Right renal pelvis (tissue), 4 donors: ENCODE measurements at places on chromosomes 3 and 15. TPM values are rescaled to one million over a fixed set of nuclear protein-coding genes. Genes with fewer than 3 reads are reported as not detected.

DNA sequence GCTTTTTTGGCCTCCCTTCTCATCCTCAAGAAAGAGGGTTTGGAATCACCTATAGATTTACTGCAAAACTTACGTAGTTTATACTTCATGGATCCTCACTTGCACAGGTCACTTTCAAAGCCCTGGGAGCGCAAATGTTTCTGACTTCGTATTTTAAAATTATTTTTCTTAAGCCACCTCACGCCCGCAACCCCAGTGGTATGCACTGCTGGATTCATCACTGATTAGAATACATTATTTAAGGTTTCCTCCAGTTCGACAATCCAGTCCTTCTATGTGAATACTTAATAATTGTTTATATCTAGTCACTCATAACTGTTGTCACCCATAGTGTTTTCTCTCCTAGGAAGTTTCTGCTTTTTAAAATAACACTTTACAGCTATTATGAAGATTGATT, 339.9 kb downstream of the CHL1 start:
- DNase-seq, result no peak

DNA sequence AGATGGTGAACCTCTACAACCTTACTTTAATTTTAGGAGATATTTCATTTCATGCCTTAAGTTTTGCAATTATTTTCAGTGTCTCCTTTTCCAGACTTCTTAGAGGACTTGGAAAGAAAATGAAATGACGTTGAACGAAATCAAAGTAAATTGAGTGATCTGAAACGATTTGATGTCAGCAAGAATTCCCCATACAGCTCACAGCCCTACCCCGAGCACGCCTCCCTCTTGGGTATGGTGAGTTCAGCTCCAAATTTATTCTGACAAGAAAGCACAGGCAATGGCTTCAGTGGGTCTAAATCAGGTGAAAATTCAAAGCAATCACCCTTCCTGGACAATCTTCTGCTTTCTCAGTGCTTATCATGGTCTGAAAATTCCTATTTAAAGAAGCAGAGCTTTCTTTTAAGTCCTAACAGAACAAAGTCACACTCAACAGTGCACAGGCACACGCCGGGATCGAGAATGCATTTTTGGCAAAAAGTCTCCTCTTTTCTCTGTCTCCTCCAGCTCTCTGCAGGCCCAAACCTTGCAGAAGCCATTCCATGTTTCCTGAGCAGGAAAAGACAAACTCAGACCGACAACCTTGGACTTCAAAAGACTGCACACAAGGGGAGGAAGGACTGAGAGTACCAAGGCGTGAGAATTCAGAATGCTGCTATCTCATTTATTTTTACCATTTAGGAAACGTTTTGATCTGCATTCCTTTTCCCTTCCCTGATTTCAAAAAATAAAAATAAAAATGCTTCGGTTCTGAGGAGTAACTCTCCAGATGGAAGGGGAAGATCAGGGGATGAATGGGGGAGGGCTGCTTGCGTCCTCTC, 72.0 kb downstream of the CCNL1 start:
- no peak for DNase-seq

DNA sequence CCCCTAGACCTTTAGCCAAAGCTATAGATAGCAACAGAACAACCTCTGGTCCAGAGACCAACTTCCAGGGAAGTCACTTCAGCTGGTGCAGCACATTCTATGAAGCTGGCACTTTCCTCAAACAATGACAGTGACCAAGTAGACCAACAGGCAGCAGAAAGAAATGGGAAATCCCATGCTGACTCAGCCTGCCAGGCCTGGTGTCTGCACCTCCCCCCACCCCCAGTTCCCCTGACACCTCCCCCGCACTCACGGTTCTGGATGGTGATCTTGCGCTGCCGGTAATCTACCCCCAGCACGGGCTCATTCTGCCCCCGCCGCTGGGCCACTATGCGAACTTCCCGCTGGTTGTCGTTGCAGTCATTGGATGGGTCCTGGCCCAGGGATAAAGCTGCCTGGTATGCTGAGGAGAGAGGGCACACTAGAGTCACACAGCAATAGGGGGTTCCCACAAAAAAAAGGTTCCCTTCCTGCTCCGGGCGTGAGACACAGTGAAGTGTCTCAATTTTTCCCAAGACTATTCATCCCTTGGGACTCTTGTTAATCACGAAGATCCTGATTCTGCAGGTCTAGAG, 17.0 kb downstream of the ILDR1 start:
- DNase-seq, result no peak

DNA sequence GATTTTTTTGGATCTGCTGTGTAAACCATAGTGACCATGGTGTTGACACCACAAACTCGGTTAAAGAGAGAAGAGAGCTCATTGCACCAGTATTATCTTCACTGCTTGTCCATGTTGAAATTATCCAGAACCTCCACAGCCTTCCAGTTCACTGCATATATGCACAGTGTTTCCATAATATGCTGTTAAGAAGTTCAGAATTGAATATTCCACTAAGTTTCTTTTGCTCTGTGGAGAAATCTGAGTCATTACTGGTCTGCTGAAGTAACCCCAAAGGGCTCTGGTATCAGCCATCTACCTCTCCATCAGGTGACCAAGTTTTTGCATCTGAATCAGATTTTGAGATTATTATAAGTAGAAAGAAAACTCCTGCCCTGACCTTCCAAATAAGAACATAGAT, 143.5 kb downstream of the LRRC3B start:
- DNase-seq, result no peak

DNA sequence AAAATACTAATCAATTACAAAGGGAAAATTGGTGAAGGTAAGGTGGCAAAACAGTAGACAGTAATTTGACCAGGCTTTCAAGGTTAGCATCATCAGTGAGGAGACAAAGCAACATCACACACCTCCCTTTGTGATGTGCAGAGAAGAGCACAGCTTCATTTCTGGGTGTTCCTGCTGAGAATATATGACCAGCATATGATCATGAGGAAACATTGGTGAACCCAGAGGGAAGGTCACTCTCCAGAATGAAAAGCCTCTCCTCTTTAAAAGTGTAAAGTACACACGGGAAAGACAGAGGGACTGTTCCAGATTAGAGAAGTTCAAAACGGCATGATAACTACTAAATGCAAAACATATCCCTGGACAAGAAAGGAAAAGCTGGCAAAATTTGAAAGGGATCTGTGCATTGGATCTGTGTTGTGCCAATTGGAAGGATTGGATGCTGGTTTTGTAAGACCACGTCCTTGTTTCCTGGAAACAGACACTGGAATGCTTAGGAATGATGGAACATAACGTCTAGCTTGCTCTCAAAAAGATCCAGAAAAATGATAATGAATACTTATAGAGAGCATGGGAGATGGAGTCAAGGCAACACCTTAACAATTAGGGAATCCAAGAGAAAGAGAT, 80.6 kb upstream of the MITF start:
- DNase-seq, result no peak

- no peak for DNase-seq
These were observed 39.3 kb downstream of the OSTN start for GRCh38 chr3:191238321-191238817.

The LRRN1 gene
- polyA plus RNA-seq, result 20.1 TPM

- no peak for DNase-seq
These were observed 7.7 kb downstream of the ITIH1 start for GRCh38 chr3:52784931-52785590.

The C3orf85 gene
- polyA plus RNA-seq, result 18.1 TPM

- DNase-seq, result no peak
These were observed 4.3 kb downstream of the SIDT1 start for GRCh38 chr3:113536627-113537101.

DNA sequence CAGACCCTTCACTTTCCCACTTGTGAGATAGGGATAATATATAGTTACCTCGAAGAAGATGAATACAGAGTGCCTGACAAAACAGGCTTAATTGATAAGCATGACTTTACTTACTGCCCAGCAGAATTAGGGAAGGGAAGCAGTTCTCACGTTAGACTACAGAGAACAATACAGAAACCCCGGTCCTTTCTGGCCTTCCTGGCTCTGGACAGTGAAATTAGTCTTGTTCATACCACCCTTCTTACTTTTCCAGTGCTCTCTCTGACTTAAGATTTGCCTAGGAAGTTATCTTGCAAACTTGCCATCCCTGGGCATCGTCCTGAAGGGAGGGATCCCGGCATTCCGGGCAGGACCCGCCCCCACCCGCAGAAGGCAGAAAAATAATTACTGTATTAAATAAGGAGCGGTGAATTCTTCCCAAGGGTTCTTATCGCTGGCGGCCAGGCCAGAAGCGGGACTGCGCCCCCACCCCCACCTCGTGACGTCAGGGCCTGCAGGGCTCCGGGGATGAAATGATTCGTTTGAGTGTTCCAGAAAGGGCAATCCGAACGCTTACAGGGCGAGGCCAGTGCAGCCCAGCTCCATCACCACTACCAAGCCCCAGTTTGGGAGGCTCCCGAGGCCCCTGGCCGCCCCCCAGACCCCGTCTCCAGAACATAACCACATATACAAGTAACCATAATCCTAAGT, 8.4 kb downstream of the SOX2 start:
- DNase-seq, result no peak

- DNase-seq, result no peak
These were observed 626.1 kb downstream of the CADM2 start for GRCh38 chr3:85584779-85585356.

DNA sequence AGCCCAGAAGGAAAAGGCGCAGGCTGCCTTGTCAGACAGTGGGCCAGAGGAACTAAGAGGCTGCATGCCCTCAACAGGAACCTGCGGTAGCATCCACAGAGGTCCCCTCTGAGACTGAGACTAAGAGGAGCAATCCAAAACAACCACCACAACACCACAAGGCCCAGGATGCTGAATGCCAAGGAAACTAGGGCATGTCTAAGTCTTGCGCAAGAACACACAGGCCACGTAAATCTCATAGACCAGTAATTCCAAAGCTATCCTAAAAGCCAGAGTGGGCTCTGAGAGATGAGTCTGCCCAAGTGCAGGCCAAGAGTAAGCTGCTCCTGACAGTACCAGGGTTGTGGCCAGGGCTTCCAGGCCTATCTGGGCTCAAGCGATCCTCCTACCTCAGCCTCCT, 12.9 kb downstream of the MON1A start:
- no peak for DNase-seq

DNA sequence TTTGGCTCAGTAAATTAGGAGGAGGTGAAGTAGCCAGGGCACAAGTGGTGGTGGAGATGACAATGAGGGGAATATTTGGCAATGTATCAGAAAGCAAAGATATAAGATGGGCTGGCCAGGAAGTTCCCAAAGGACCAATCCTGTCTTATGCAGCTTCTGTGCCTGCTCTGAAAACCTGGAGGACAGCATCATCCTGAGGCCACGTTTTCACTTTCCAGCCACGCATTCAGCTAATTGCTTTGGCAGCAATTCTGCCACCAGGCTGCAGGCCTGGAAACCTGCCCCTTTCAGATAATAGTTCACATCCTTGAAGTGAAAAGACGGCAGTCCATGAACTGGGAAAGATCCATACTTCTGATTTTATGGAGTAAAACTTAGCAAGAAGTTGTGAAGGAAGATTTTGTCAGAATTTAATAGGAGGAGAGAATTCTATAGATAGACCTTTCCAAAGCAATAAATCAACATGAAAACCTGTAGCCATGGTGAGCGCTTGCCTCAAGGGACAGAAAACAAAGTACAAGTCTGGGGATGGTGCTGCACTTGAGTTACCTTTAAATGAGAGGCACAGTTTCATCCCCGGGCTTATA, 682.5 kb downstream of the GRM7 start:
- DNase-seq, result no peak

The EDEM1 gene
- 20.7 TPM for polyA plus RNA-seq

GRCh38 chr15:85383470-85384148, 3.2 kb downstream of the AKAP13 start:
- no peak for DNase-seq

DNA sequence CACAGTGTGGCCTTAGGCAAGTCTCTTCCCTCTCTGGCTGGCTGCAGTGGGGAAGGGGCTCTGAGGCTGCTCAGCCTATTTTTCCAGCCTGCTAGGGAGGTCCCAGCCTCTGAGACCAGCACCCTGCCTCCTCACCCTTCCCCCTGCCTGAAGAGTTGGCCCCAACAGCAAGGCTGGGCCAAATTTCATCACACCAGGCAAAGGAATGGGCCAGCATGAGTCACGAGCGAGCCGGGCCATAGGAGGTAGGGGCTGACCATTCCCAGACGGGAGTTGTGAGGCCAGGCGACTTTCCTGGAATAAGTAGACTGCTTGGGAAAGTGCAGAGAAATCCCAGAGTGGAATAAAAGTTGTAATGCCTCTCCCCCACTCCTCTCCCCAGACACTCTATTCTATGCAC, 5.7 kb upstream of the FBLN2 start:
- no peak for DNase-seq

DNA sequence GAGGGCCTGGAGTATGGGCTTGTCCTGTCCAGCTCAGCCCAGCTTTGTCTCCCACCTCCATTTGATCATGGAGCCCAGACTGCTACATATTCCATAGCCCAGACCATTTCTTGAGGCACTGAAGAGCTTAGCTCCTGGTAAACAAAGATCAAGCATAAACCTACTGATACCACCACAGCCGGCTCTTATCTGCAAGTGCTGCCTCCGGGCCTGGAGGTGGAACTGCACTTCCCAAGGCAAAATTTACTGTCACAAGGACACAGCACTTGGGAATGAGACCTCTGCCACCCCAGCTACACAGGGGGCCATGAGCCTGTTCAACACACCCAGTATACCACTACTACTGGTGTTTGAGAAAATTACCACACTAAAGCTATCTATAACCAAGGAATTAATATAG, 53.7 kb upstream of the PLSCR5 start:
- no peak for DNase-seq

The ROBO2 gene
- polyA plus RNA-seq, result 95.2 TPM

DNA sequence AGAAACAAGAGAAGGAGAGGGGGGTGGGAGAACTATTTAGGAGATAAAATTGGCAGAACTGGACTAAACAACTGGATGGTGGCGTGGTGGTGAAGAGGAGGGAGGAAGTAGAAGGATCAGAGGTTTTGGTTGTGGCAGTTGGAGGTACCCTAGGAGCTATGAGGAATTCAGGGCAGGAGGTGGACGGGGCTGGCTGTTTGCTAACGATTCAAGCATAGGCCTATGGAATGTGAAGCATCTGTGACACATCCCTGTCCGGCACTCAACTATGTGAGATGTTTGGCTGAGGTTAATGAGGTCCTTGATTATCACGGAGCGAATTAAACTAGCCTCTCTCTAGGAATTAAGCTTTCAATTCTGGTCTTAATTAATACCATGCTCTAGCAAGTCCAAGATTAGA, 13.5 kb downstream of the TARS3 start:
- DNase-seq, result no peak

DNA sequence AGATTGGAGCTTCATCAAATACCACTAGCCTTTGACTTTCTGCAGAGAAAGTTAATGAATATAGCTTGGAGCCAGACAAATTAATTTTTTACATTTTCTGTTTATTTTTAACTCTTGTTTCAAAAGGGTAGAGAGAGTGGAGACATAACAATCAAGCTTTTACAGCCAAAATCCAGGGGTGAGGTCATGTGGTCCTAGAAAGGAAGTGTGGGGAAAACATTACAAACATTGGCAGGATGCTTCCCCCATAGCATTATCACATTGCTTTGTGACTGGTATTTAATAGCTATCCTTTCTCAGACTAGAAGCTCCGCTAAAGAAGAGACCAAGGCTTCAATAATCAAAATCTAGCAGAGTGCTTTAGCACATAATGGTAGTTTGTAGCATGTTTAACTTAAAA, 46.4 kb upstream of the PHLDB2 start:
- no peak for DNase-seq
